Stimulated activated CD8-positive, alpha-beta memory T cell treated with anti-CD3 and anti-CD28 coated beads, Interleukin-2, amount 100 ng/mL, for 1 hour (primary cell): ENCODE measurements at places on chromosomes 7 and 10.

GRCh38 chr7:143303733-143304132, 12.2 kb upstream of the CLCN1 start:
- no peak for DNase-seq

DNA sequence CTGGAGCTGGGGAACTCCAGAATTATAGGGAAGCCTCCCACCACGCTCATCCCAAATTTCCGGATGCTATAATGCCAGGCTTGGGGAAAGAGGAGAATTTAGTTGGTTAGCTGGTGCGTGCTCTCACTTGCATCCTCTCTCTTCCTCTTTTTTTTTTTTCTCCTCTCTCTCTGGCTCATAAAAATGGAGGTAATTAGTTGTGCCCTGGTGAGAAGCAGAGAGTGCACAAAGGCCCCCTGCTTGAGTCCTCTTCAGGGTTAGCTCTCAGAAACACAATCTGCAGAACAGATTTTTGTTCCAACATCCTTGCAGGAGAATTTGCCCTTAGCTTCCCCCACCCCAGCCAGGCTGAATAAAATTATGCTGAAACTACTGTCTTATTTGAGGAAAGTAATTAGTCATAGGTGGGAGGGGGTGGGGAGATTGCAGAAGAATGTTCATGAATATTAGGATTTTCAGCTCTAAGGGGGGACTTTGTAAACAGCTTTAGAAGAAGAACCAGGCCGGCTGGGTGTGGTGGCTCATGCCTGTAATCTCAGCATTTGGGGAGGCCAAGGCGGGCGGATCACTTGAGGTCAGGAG, 7.6 kb downstream of the SERPINE1 start:
- DNase-seq: no peak

DNA sequence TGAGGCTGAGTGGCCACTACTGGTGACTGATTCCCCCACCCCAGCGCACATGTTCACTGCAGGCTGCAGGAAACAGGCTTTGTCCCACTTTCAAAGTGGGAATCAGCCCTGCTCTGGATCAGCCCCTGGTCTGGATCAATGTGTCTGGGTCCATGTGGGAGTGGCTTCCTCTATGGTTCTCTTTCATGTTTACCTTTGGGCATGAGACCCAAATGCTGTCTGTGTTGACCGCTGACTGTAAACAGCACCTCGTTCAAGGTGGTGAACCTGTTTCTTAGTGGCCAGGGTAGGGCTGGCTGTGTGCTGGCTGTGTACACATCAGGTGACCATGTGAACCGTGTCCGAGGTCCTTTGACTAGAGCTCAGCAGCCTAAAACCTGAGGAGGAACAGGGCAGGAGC, 121.8 kb downstream of the CAMK1D start:
- DNase-seq: no peak

DNA sequence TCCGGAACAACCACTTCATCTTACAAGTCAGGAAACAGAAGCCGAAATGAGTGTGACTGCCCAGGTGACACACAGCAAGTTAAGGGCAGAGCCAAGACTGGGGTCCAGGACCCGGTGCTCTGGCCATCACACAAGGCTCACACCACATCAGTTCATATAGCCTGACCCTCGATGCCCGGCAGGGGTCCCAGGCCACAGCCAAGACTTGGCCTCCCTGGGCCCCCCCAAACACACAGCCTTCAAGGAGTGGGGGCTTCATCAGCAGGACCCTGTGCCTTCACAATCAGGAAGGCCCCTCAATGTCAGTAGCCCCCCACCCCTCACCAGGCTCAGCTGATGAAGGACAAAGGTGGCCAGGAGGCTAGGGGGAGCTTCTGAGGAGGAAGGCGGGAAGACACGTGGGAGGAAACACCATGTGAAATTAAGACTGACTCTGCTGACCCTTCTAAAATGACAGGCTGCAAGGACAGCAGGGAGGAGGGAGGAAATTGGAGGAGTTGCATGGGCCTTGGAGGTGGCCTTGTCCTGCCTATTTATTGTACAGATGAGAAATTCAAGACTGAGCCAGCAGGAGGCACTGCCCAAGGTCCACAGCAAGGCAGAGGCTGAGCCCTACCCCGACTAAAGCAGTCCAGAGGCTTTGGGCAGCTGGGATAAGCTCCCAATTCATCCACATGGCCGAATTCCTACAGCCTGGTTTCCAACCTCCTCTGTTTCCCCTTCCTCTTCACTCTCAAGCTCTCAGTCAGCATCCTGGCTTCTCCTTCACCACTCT, 216.1 kb upstream of the ZMIZ1 start:
- no peak for DNase-seq

DNA sequence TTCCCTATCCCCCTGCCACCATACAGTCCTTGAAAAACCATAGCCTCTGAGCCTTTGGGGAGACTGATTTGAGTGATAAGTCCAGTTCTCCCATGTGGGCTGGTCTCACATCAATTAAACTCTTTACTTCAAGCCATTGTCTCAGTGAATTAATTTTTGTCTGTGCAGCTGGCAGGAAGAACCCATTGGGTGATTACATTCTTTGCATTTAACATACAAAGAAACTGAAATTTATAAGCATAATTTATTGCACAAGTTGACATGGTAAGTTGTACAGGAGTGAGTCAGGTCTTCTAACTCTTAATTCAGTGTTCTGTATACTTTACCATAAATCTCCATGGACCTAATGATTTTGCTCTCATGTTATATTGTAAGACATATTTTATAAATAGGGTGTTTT, 1613.0 kb upstream of the LRRTM3 start:
- DNase-seq: no peak

- no peak for DNase-seq
These were observed 43.7 kb downstream of the UNC5B start for GRCh38 chr10:71255808-71256660.
